ENCODE measurements at places on chromosomes 7 and 10.

- no peak for DNase-seq
Observed at GRCh38 chr10:19713800-19714525, 102.3 kb upstream of the PLXDC2 start.

GRCh38 chr7:122679813-122680212 is 19.1 kb downstream of the RNF133 start:
- DNase-seq, result no peak

DNA sequence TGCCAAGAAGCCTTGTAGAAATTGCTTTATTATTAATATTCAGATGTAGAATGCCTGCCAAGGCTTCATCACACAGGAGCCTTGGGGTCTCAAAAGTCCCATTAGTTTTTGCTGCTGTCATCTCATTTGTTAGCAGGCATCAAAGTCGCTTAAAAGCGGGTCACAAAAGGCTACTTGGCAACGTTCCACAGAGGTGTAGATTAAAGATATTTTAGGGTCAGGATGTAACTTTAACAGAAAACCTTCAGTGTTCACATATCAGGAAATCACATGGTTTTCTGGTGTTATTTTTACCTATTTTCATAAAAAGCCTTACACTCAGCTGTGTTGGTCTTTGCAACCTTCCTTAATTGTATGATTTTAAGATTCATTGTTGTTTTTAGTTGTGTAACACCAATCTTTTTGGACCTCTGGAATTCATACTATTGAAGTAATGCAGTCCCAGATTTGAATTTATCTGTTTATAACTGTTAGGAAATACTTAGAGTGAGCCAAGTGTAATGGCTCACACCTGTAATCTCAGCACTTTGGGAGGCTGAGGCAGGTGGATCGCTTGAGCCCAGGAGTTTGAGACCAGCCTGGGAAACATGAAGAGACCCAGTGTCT is 65.3 kb downstream of the TET1 start:
- no peak for DNase-seq

DNA sequence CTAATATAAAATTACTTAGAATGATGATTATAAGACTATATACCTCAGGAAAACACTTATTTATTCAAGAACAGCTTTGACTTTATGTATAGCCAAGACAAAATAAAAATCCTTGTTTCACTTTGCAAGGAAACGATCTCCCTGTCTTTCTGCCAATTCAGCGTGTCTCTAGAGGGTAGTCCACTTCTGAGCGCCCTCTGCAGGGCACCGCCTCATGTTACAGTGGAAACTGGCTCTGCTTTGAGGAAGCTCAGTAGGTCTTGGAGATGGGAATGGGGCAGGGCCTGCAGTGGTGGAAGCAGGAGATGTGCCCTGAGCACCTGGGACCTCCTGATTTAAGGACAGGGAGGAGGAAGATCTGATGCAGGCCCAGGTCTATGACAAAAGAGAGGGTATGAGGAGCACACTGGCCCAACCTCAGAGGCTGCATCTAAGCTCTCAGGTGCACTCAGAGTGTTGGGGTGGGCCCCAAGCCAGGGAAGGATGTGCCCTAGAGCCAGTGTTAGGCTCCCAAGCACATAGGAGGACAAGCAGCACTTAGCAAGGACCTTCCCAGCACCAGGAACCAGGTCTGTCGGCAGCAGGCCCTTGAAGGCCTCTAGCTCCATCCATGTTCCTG is 481.0 kb downstream of the TNS3 start:
- DNase-seq, result peak; percentile 54

- DNase-seq, result no peak
Observed at GRCh38 chr7:5661942-5662341, 119.5 kb downstream of the RNF216 start.

DNA sequence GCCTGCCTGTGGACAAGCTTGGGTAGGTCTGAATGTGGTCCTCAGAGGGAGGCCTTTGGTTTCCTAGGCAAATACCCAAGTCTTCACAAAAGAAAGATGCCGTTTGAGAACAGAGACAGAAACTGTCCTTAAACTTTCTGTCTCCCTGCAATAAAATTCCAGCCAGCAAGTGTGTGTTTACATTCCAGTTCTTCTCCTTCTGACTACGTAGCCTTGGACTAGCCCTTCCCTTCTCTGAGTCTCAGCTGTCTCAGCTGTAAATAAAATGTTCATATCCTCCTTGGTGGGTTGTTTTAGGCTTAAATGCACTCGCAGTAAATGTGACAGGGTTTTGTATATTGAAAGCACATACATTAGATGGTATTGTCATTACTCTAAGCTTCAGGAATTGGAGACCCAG is 561.2 kb upstream of the MKI67 start:
- DNase-seq, result no peak

DNA sequence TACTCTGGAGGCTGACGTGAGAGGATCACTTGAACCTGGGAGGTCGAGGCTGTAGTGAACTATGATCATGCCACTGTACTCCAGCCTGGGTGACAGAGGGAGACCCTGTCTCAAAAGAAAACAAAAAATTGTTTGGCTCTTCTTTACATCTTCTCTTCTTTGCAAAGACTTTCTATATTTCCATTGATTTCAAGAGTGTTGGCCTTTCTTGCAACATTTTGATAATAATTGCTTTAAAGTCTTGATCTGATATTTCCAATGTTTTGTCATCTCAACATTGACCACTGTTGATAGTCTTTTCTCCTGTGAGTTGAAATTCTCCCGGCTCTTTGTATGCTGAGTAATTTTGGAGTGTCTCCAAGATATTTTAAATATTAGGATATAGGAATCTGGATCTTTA is 17.8 kb upstream of the CLDN4 start:
- DNase-seq, result no peak

DNA sequence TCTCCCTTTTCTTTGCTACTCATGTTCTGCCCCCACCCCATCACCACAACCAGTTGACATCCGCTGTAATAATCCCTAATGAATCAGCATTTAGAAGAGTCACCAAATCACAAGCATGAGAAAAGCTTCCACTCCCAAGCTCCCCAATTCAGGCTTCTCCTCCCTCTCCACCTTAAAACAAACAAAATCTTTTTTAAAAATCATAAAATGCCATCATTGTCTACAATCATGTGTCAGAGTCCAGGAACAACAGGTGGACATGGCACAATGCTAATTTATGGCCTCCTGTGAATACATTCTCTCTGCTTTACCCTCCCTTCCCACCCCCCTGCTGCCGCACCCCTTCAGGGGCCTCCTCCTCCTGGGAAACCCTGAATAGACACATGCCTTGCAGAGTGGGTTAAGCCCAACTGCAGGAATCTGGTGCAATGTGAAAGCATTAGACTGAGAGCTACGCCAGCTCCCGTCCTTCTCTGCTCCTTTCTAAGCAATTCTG is 3.7 kb downstream of the LRRC4 start:
- no peak for DNase-seq

DNA sequence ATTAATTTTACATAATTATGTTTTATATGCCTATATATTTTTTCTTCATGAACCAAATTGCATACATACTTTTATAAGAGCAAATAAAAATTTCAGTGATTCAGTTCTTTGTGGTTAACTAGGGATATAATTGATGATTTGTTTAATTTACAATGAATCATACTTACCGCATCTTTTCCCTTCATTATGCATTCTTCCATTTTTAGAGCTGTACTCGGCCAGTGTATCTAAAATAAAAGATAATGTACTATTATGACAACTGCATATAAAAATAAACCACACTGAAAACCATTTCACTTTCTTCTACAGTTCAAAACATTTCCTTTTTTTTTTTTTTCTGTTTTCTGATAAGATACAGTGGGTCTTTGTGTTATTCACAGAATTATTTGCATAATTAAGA is 179.9 kb downstream of the SEMA3E start:
- DNase-seq, result no peak

- DNase-seq, result no peak
Observed at GRCh38 chr7:87354749-87355148, 9.3 kb downstream of the CROT start.
